ENCODE measurements at places on chromosomes 4 and X. TPM values are rescaled to one million over a fixed set of nuclear protein-coding genes. Genes with fewer than 3 reads are reported as not detected.

DNA sequence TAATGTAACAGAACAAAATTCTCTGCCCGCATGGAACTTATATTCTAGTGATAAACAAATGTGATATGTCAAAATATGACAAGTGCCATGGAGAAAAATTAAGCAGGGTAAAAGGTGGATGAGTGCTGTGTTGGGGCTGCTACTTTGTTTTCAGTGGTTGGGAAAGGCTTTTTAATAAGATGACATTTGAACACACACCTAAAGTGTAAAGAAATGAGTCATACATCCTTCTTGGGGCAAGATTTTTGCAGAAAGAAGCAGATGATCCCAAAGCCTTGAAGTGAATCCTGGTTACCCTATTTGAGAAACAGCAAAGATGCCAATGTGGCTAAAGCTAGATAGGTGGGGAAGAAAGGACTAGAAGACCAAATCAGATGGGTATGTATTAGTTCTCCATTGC is 564.1 kb downstream of the INPP4B start:
- no peak for DNase-seq

DNA sequence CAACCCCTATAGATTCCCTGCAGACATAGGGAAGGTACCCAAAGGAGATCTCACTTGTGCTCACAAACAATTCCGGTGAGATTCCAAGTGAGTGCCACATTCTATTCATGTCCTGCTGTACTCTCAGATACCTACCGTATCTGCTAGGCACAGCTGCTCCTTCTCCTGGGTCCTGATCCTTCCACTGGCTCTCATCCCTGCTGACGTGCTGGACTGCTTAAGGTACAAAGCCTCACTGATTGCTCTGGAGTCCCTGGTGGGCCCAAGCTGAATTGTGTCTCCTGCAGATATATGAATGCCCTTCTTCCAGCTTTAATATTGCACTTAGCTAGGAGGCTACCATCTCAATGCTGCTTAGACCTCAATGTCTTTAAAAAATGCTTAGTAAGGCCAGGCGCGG is 2.4 kb downstream of the TCEAL1 start:
- DNase-seq = no peak

DNA sequence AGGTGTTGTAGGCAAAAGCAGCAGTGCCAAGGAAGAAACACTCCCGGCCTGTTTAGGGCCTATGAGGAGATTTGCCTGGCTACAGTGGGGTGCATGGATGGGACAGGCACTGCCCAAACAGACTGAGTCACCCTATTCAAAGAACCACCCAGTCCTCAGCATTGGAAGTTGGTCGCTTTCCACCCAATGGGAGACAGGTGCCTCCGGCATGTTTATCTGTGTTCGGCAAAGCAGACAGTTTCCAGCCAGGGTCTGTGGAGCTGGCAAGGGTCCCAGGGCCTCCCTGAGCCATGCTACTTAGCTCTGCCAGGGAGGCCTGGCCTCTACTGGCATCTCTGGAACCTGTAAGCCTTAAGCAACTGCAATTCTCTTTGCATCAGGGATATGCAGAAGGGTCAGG is 165.1 kb upstream of the ATP6AP2 start:
- no peak for DNase-seq

DNA sequence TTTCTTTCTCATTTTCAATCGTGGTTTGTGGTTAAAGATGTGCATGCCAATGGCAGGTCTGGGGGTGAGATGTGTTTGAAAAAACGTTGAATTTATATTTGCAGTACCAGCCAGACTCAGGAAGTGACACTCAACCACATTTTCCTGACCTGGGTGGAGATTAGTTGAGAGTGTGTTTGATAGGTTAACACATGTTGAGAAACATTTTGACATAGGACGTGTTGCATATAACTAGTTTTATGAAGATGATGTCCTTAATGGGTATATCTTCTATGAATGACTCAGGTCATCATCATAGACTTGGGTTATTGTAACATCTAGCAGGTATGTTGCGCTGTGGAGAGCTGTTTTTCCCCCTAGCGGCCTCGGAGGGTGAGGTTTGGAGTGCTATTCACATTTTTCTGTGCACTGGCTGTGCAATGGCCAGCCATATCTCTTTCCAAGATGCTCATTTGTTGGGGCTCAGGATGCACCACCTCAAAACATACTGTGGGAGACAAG is 21.7 kb upstream of the CD38 start:
- DNase-seq = no peak

DNA sequence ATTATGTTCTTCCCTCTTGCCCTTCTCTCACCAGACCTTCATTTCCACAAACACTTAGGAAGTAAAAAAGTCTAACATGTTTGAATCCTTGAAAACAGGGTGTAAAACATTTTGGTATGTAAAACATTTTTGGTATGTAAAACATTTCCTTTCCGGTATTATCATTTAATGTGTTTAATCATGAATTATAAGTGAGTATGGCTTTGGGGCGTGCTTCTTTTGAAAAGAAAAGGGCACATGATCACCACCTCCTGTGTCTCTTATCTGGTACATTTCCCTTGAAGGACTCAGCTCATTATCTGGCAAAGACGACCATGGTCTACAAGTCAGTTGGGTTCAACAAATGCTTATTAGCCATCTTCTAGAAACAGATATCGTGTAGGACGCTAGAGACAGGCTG is 283.6 kb downstream of the FRMPD4 start:
- no peak for DNase-seq

DNA sequence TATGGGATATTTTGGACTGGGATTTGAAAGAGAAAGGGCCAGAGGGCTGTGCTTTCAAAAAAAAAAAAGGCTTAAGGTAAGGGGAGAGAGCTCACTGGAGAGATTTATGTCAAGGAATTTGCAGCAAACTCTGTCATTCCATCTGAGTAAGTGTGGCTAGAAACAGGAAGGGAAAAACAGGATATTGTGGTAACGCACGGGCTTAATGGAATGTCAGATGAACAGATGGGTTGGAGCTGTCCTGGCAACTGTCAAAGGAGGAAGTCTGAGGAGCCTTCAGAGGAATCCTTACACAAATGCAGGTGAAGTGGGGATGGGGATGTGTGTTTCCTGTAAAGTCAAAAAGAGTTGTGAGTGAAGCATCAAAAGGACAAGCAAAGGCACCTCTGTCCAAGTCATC is 15.1 kb upstream of the NKX3-2 start:
- DNase-seq = no peak

DNA sequence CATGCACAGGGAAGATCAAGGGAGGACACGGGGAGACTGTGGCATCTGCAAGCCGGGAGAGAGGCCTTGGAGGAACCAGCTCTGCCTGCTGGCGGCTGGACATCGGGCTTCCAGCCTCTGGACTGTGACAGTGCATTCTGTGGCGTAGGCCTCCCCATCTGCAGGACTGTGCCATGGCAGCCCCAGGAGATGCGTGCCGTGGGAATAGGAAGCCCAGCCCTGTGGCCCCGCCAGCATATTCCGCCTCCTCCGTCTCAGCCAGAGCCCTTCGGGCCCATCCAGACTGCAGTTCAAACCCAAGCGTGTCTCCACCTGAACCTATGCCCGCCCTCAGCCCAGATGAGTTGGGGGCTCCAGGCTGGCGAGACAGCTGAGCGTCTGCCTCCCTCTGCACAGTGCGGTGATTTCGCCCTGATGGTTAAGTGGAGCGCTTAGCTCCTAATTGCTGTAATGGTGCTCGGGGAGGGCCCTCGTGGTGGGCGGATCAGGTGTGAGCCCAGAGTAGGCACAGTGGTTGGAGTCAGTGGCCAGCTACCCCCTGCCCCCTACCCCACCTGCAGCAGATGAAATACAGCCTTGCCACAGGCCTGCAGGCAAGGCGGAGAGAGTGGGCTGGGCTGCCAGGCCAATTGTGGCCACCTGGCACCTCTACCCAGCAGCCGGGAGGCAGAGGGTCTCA is 133.9 kb downstream of the HMX1 start:
- peak; percentile 86 for DNase-seq

DNA sequence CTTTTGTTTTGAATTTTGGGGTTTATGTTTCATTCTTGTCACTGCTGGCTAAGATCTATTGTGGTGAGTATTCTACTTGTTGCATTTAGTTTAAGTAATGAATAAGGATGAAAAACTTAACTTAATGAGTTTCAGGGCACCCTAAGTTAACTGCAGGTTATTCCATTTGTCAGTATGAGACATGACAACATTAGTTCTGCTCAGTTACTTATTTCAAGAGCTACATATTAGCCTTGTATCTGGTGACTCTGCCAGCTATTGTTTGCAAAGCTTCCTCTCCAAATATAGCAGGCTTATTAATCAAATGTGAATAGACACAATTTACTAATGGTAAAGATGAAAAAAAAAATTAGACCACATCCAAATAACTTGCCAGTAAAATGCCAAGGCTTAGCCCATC is 567.1 kb downstream of the IL15 start:
- DNase-seq = no peak

GRCh38 chr4:13906727-13907126 is 279.2 kb upstream of the BOD1L1 start:
- no peak for DNase-seq

GRCh38 chr4:86101410-86101809 is 258.4 kb downstream of the MAPK10 start:
- no peak for DNase-seq

DNA sequence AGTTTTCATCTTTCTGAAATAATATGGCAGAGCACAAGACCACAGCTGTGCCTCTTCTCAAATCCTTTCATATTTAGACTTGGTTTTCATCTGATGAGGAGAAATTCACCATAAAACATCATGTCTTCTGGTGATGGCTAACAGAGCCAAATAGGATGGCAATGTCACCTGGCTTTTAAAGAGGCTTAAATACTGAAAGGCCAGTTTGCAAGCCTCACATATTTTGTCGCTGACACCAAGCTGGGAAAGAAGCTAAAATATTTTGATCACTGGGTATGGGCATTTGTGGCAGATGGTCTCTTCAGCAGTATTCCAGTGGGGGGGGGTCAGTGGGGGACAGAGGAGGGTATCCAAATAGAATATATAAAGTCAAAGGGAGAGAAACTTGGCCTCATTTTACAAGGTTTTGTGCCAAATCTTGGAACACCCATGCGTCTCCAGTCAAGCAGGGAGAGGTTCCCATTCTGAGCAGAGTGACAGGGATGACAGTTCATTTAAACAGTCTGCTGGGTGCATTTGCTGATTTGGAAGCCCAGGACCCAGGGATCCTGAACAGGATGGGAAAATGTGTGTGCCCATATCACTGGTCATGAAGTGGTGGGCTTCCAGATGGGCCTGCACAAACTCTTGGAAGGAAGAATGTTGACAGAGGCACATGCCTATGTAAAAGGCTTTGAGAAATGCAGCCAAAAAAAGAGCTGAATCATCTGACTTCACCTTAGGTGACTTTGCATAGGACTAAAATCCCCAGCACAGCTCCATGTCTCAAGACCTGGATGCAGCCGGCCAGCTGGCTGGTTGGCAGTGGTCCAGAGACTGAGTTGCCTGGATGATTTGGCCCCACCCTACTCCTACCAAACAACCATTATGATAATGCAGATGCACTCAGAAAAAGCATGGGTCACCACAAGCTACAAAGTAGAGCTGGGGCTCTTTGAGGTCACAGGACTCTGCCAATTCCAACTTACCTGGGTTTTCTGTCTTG is 484.4 kb upstream of the NR3C2 start:
- DNase-seq = no peak

GRCh38 chr4:120682981-120683380 is 239.5 kb downstream of the PRDM5 start:
- DNase-seq = no peak

- DNase-seq = no peak
These were observed 37.5 kb downstream of the USP9X start for GRCh38 chrX:41122664-41123257.

GRCh38 chrX:118115953-118116712 is 477 bp downstream of the KLHL13 start:
- no peak for DNase-seq

DNA sequence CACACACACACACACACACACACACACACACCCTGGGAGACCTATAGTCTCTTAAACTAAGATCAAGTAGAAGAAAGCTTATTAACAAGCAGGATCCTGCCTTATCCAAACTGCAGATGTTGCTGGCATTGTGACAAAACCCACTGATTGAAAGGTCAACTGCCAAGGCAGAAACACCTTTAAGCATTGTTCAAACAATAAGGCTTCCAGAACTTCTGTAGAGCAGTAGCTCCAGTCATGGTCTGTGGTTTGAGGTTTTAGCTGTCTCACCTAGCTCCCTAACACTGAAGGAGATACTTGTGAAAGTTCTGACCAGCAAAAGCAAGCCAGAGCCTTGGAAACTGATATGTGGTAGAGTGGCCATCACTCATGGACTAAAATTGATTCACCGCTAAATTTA is 59.8 kb downstream of the PTCHD1 start:
- DNase-seq = no peak

DNA sequence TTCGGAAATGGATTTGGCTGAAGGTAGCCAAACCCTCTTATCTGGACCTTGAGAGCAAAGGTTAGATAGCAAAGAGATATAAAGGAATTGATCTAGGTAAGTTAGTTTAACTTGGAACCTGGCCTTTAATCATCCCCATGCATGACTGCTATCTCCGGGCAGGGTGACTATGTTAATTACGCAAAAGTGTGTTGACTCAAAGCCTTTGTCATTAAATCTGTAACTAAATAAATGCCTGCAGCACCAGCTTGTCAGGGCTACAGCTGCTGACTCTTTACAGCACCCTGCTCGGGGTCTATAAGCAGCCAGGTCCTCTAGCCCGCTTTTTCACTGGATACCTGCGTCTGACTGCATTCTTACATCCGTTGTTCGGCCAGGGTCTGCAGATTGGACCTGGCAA is 201.7 kb downstream of the TBCK start:
- DNase-seq = no peak

DNA sequence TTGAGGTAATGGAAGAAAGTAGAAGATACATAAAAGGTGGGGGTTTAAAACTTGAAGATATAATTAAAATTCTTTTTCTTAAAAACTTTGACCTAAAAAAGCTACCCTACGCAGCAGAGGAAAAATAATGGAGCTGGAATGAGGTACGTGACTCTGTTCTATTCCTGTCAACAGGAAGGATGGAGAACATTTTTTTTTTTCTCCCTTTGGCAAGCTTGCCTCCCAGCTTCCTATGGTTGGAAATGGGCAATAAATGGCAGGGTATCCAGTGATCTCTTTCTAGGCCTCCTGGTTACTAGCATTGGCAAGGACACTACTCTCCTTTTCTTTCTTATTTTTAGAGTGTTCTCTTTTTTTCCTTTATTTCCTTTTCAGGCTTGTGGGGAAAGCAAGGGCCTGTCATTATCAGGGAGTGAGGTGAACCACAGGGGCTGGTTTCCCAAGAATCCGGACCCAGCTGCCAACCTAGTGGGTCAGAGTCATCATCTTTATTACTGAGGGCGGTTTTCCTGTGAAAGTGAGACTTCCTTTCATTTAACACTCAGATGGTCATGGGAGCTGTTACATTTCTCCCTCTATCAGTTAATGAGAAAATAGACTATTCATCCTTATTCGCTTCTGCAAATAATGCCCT is 224.6 kb downstream of the SPRY1 start:
- DNase-seq = no peak

GRCh38 chr4:22906045-22906444 is 213.3 kb downstream of the GBA3 start:
- no peak for DNase-seq

Gene VEGFD
- 8.2 TPM for total RNA-seq

Gene PTPN13
- total RNA-seq = 13.2 TPM

Gene NUDT10
- total RNA-seq = not detected

Gene CCDC158
- 0.45 TPM for total RNA-seq

Gene SH2D1A
- total RNA-seq = 0.55 TPM

Gene BCLAF3
- 10.0 TPM for total RNA-seq

Gene RBM47
- 53.3 TPM for total RNA-seq

Gene PDE6B
- total RNA-seq = 2.9 TPM

Gene LIMCH1
- 113 TPM for total RNA-seq

Gene RBMXL3
- not detected for total RNA-seq

Measured in mesenteric fat pad (tissue), 1 donor.